Choroid plexus epithelial cell (primary cell): ENCODE measurements at places on chromosomes 2 and 18.

DNA sequence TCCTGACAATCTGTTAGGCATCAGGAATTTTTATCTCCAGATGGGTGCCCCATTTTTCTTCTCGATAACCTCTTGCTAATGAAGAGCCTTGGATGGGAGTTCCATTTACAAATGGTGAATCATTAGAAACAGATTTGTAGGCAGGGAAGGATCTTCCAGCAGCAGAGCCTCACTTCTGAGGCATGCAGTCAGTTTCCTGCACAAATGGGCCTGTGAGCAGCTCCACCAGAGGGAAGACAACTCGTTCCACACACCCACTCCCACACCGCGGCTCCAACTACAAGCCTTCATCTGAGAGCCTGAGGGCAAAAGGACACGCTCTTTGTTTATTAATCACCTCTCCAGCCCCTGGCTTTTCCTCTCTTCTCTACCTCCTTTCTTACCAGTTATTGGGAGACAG is 108.5 kb downstream of the CTAGE1 start:
- DNase-seq: peak; percentile 63

- DNase-seq: peak; percentile 89
Observed at GRCh38 chr18:63963615-63964256, 6.1 kb upstream of the SERPINB8 start.

GRCh38 chr18:53629337-53629736 is 595.1 kb downstream of the MBD2 start:
- no peak for DNase-seq

DNA sequence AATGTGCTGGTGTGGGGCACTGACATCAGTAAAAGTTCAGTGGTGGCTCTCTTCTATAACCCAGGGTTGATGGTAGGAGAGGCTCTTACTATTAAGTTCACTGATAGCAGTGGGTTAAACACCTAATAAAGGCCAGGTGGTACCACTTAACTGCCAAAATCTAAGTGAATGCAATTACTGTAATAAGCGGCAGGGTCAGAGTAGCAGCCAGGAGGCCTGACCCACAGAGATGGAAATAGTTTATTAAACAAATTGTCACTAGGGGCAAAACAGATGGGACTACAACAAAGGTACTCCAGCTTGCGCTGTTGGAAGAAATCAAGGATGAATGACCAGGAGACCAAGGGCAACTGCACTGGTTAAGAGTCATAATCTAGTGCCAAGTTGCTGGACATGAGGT is 26.6 kb downstream of the ZSWIM2 start:
- DNase-seq: no peak

DNA sequence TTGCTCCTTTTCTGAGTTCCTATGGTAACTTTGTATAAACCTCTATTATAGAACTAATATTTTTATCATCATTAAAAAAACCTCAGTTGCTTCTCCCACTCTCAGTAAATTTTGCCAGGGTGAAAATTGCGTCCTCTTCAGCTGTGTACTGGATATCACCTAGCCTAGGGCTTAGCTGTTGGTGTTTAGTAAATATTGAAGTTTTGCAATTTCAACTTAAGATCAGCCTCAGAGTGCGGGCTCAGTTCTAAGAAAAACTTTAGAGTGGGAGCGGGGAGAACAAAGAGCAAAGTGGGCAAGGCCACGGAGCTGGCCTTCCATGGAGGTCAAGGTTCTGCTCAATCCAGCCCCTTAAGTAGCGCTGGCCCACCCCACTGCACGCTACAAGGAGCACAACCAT is 488.3 kb upstream of the SPRED2 start:
- DNase-seq: no peak
